ENCODE measurements at places on chromosomes 12 and 14. TPM values are rescaled to one million over a fixed set of nuclear protein-coding genes. Genes with fewer than 3 reads are reported as not detected.

WSB2 gene
- total RNA-seq, result 116 TPM

SLC10A1 gene
- not detected for total RNA-seq

DNA sequence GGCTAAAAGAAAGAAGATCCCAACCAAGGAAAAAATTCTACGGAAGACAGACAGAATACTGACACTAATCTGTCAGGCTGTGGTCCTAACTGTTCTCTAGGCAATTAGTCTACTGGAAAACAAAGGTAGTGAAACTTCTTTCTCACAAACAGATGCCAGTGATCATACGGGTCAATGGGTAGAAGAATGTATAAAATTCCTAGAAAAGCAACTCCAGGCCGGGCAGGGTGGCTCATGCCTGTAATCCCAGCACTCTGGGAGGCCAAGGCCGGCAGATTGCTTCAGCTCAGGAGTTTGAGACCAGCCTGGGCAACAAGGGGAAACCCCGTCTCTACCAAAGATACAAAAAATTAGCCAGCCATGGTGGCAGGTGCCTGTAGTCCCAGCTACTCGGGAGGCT, 64.8 kb downstream of the HECTD4 start:
- no peak for DNase-seq

DNA sequence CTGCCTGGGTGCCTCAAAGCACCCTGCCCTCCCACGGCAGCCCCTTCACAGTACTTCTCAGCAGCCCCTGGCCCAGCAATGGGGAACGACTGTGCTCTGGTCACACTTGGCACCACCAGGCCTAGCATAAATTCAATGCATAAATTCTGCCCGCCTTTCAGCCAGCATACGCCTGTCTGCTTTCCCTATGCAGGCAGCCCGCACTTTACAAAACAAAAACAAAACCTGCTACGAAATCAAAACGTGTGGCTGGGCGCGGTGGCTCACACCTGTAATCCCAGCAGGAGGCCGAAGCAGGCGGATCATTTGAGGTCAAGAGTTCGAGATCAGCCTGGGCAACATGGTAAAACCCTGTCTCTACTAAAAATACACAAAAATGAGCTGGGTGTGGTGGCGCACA, 33.5 kb downstream of the SNRNP35 start:
- DNase-seq, result no peak

ADCY4 gene
- 51.2 TPM for total RNA-seq

LMNTD1 gene
- total RNA-seq, result under 0.01 TPM

GALNT16 gene
- total RNA-seq, result 0.13 TPM

DNA sequence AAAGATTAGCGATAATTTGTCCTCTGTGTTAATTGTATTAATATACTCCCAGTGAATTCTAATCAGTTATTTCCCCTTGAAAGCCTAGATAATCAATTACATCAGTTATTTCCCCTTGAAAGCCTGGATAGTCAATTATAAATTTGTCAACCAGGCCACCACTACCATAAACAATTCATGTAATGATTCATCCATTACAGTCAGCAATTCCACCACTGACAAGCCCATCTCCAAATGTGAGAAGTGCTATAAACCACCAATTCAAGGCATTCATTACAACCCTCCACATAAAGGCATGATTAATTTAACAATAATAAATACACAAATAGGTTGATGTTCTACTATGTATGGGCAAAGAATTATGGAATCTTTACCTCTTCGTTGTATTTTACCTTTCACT, 40.9 kb downstream of the INTS13 start:
- DNase-seq, result no peak

NANOG gene
- total RNA-seq, result not detected

PAH gene
- total RNA-seq, result not detected

- DNase-seq, result no peak
Observed at GRCh38 chr12:114916124-114916523, 232.1 kb upstream of the TBX3 start.

DNA sequence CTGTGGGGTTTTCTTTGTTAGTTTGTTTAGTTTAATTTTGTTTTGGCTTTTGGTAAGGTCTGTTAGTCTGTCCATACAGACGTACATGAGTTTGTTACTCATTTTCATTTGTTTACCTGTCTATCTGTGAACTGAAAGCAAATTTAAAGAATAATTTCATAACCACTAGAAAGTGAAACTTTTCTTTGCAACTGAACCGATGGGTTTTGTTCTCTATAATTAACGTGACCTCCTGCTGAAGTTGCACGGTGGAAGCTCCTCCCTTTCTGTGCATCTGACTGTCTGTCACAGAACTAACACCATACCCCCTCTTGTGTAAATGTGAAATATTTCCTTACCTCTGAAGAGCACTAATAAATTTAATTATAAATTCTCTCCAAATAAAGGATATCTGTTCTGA, 595.5 kb downstream of the GALC start:
- no peak for DNase-seq

GRCh38 chr14:73105050-73105449, 31.3 kb upstream of the PSEN1 start:
- no peak for DNase-seq

DNA sequence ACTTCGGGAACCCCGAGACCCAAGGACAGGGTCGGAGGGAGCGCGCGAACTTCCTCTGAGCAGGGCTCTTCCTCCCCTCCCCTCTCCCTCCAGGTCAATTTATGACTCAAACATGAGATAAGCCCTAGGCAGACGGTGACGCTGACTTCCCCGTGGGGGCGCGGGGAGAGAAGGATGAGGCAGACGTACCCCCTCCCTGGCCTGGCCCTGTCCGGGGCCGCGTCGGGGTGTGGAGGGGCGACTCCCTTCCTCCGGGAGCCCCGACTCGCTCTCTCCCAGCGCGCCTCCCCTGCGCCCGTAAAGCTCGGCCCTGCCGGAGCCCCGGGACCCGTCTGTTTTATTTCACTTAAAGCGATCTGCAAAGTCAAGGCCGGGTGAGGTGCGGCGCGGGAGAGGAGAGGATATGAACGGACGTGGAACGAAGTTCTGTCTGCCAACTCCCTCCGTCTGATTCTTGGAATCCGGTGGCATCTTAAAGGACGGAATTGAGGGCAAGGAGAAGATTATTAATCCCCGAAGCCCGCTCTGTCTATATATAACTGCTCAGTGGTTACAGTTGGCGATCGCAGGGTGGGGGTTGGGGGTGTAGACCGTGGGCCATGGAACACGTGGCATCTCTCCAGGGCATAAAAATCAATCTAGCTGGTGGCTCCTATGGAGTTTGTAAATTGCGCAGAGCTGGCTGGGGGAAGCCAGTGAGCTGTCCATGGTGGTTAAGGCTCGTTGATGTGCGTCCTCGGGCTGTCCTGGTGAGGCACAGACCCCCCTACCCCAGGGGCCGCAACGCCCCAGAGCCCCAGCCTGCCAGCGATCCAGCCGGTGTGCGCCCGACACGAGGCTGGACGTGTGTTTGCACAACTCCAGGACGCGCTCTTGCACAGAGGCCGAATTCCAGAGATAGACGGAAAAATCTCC, 2.9 kb upstream of the PTHLH start:
- DNase-seq, result no peak

GRCh38 chr14:33967138-33967537, 16.3 kb upstream of the EGLN3 start:
- DNase-seq, result no peak

DNA sequence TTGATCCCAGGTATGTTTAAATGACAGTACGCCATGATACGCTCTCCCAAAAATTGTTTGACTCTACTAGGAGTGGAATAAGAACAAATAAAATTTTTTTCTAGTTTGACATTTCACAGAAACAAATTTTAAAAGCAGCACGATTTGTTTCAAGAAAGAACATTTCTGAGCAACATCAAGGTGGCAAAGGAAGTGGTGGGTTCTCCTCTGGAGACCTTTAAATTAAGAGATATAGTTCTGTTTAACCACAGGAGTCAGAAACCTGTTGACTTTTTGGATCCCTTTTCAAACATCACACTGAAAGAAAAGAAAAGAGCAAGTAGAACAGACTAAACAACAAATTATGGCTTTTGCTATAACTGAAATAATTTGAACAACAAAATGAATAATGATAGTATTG, 2.5 kb upstream of the SLC6A13 start:
- no peak for DNase-seq

GPR132 gene
- under 0.01 TPM for total RNA-seq

PIK3C2G gene
- 1.6 TPM for total RNA-seq

DNA sequence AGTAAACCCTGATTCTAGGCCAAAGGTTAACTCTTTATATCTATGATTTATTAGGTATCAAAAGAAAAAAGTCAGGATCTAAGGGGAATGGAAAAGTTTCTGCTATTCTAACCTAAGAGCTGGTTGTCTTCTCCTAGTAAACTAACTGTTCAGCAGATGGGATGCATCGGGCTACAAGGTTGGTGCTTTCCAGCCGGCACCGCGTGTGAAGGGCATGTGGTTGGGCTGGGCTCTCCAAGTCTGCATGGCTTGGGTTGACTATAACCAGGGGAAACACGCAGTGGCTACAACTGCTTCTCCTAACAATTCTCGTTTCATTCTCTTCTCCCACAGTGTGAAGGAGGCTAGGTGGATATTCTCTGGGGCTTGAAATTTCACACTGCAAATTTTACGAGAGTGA, 354.5 kb downstream of the APAF1 start:
- no peak for DNase-seq

DNA sequence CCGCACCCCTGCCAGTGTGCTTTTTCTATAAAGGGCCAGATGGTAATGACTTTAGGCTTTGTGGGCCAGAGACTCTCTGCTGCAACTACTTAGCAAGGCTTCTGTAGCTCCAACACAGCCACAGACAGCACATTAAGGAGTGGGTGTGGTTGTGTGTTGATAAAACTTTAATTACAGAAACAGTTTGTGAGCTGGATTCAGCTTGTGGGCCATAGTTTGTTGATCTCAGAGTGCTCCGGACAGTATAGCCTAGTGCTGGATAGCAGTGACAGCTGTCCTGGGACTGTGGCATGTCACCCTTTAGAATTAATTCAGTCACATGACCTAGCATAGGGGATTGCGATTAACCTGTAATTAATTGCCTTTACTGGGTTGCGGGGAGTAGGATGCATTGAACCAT, 109.7 kb downstream of the ZNF664 start:
- DNase-seq, result no peak

ASIC1 gene
- total RNA-seq, result not detected

GRCh38 chr12:130704606-130705005, 11.5 kb downstream of the RIMBP2 start:
- DNase-seq, result no peak

DNA sequence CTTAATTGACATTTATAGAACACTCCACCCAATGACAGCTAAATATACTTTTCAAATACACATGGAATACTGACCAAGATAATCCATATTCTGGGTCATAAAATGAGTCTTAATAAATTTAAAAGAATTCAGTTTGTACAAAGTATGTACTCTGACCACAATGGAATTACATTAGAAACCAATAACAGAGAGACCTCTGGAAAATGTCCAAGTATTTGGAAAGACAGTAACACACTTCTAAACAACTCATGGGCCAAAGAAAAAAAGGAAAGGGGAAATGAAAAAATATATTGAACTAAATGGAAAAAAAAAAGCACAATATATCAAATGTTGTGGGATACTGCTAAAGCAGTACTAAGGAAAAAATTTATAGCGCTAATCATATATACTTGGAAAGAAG, 52.0 kb downstream of the CRACR2A start:
- no peak for DNase-seq

TNFRSF1A gene
- total RNA-seq, result 71.4 TPM

- DNase-seq, result no peak
Observed at GRCh38 chr12:53950789-53951576, 3.7 kb upstream of the HOXC12 start.

RGS6 gene
- not detected for total RNA-seq

- DNase-seq, result no peak
Observed at GRCh38 chr12:21815306-21816062, 41.0 kb upstream of the KCNJ8 start.

DNA sequence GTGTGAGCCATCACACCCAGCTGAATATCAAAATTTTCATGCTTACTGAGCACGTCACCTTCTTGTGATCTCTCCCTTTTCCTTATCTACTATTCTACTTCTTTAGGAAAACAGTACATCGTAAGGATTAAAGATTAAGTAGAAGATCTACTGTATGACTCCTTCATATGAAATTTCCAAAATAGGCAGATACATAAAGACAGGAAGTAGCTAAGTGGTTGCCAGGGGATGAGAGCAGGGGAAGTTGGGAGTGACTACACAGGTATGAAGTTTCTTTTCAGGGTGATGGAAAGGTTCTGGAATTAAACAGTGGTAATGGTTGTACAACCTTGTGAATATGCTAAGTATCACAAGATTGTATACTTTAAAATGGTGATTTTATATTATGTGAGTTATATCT, 36.5 kb upstream of the CERS5 start:
- no peak for DNase-seq

GRCh38 chr12:68636268-68636667, 25.6 kb downstream of the RAP1B start:
- no peak for DNase-seq

GRCh38 chr14:30158299-30158698, 230.7 kb upstream of the PRKD1 start:
- no peak for DNase-seq

ITGA7 gene
- total RNA-seq, result 0.13 TPM

- DNase-seq, result no peak
Observed at GRCh38 chr14:94671870-94672444, 59.8 kb downstream of the SERPINA3 start.

DNA sequence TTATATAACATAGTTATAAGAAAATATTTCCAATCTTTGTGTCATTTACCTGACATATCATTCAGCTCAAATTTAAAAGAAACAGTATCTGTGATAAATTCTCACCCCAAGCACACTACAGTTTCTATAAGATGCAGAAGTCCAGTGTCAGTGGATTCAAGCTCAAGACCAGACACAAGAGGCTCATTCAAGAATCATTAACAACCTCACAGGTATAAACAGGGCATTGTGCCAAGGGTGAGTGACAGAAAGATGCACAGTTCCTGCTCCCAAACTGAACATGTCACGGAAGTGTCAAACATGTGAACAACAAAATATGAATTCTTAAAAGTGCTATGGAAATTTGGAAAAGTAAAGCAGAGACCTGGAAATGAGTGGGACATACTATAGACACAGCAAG, 12.8 kb downstream of the ATP2B1 start:
- no peak for DNase-seq

Data from dermis microvascular lymphatic vessel endothelial cell (primary cell).